ENCODE measurements at places on chromosomes 2 and 18. TPM values are rescaled to one million over a fixed set of nuclear protein-coding genes. Genes with fewer than 3 reads are reported as not detected.

DNA sequence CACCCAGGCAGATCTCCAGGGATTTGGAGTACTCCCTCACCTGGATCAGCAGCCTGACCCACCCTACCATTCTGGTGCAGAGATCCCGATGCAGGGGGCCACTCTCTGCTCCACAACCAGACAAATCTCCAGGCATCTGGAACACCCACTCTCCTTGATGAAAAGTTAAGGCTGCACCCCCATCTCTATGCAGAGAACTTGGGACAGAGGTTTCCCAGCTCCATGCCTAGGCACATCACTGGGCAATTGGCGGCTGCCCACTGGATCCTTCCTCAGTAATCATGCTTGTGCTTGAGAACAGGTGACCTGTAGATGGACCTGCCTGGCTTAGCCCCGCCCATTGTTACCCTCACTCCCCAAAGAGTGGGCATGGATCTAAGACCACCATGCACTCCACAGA is 624.9 kb downstream of the CBLN2 start:
- no peaks in the 10 kb centered on the region for H3K36me3 ChIP-seq
- no peak overlapping the region for H3K27ac ChIP-seq
- no peaks in the 10 kb centered on the region for H3K27me3 ChIP-seq

- peak; percentile 56 for DNase-seq
- peak overlapping the region; percentile 54 for H3K27ac ChIP-seq
- H3K27me3 ChIP-seq: no peaks in the 10 kb centered on the region
Measured at GRCh38 chr2:96409081-96409819, 73.7 kb downstream of the NCAPH start.

GRCh38 chr18:24677011-24677410 is 216.6 kb downstream of the HRH4 start:
- no peak for DNase-seq
- no peak overlapping the region for H3K4me3 ChIP-seq
- no peaks in the 10 kb centered on the region for H3K27me3 ChIP-seq
- no peaks in the 10 kb centered on the region for H3K4me1 ChIP-seq
- no peak overlapping the region for H3K27ac ChIP-seq
- no peaks in the 10 kb centered on the region for H3K36me3 ChIP-seq

- no peak overlapping the region for H3K27ac ChIP-seq
- no peaks in the 10 kb centered on the region for H3K36me3 ChIP-seq
- DNase-seq: no peak
Measured at GRCh38 chr18:38923540-38923939, 1357.9 kb upstream of the CELF4 start.

DNA sequence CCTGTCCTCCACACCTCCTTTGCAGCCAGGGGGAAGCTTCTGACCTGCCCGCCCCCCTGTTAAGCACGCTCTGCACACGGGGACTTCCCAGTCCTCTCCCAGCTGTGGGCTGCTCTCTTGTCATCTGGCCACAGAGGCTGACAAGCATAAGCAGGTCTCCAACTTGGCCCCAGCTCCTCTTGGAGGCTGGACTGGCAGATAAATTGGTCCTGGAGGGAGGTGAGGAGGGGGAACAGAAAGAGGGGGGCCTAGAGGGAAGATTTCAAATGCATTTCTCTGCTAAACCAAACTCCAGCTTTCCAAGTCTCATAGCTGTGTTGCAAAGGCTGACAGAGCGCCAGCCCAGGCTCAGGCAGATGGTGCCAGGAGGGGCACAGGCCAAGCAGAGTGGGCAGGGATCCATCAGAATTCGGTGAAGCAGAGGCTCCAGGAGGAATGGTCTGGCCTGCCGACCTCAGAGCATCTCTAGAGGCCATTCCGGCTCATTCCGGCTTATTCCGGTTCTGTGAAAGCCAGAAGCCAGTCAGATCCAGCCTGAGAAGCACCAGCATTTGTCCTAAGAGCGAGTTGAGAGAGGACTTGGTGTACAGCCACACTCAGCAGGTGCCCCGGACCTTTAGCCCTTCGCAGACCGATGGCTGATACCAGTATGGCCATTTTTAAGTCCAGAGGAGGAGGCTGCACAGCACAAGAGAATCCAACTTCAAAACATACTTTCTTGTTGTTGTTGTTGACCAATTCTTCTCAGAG is 508.9 kb upstream of the MYT1L start:
- H3K27ac ChIP-seq: no peak overlapping the region
- no peaks in the 10 kb centered on the region for H3K4me1 ChIP-seq
- DNase-seq: peak; percentile 18
- H3K27me3 ChIP-seq: no peaks in the 10 kb centered on the region

GRCh38 chr18:37207343-37207742 is 358.3 kb downstream of the CELF4 start:
- no peak overlapping the region for H3K4me3 ChIP-seq
- no peaks in the 10 kb centered on the region for H3K27me3 ChIP-seq
- no peaks in the 10 kb centered on the region for H3K4me1 ChIP-seq
- DNase-seq: no peak
- H3K27ac ChIP-seq: no peak overlapping the region

DNA sequence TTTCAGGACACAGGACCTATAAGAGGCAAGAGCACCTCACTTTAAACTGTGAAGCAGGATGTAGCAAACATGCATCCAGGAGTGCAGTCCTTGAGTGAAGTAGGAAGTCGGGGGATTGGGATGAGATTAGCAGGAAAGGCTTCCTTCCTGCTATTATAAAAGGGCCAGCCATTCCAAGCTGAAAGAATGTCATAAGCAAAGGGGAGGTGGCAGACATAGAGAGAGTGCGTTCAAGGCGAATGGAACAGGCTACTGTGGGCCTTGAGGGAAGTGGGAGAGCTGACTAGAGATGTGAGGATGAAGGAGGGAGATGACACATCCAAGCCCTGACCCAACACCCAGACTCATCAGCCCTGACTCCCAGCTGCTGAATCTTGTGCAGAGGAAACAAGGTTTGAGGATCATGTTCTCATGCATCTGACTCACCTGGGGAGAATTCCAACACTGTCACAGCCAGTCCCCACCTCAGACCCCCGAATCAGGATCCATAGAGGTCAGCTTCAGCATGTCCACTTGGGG is 63.9 kb downstream of the GYPC start:
- peak; percentile 55 for DNase-seq
- no peak overlapping the region for H3K4me3 ChIP-seq
- no peaks in the 10 kb centered on the region for H3K27me3 ChIP-seq
- no peaks in the 10 kb centered on the region for H3K4me1 ChIP-seq
- H3K27ac ChIP-seq: peak overlapping the region; percentile 1
- H3K36me3 ChIP-seq: no peaks in the 10 kb centered on the region

- DNase-seq: no peak
- H3K36me3 ChIP-seq: no peaks in the 10 kb centered on the region
- H3K4me1 ChIP-seq: no peaks in the 10 kb centered on the region
- H3K4me3 ChIP-seq: no peak overlapping the region
- no peak overlapping the region for H3K27ac ChIP-seq
- H3K27me3 ChIP-seq: no peaks in the 10 kb centered on the region
Measured at GRCh38 chr18:49731860-49732311, 81.4 kb downstream of the ACAA2 start.

DNA sequence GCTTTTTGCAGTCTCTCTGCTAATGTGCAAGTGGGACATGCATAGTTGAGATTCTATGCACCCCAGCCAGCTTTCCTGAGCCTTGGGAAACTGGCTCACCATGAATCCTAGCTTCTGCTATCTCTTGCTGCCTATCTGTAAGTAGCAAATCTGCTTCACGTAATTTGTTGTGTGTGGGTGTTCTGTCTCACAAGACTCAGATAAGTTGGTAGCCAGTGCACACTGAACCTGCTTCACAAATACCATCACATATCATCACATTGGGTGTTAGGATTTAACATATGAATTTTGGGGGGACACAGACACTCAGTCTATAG is 13.9 kb upstream of the VRK2 start:
- no peak overlapping the region for H3K27ac ChIP-seq
- H3K4me1 ChIP-seq: no peaks in the 10 kb centered on the region
- H3K36me3 ChIP-seq: no peaks in the 10 kb centered on the region
- no peaks in the 10 kb centered on the region for H3K27me3 ChIP-seq
- no peak overlapping the region for H3K4me3 ChIP-seq
- no peak for DNase-seq

DNA sequence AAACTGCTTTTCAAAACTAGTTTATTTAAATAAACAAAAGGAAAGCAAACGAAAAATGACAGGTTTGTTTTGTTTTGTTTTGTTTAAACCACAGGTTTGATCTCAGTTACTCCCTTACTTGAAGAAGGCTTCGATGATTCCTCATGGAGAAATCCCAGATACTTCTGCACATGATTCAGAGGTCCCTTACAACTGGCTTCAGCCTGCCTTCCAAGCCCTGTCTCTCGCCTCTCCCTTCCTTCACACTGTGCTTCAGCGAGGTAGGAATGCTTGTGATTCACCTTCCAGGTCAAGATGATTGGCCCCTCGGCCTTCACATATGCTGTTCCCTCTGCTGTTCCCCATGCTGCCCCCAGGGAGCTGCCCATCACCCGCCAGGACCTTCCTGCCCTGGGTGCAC is 104.1 kb upstream of the ITGA6 start:
- no peak overlapping the region for H3K4me3 ChIP-seq
- no peak overlapping the region for H3K27ac ChIP-seq
- H3K4me1 ChIP-seq: no peaks in the 10 kb centered on the region
- H3K27me3 ChIP-seq: no peaks in the 10 kb centered on the region

- H3K27ac ChIP-seq: no peak overlapping the region
- no peak overlapping the region for H3K4me3 ChIP-seq
- no peaks in the 10 kb centered on the region for H3K36me3 ChIP-seq
- no peaks in the 10 kb centered on the region for H3K27me3 ChIP-seq
- peaks cover 29% of the 10 kb centered on the region for H3K4me1 ChIP-seq
Measured at GRCh38 chr2:8572712-8573233, 109.1 kb upstream of the ID2 start.

GRCh38 chr2:120681696-120682288 is 53.9 kb upstream of the GLI2 start:
- no peak for DNase-seq
- H3K4me1 ChIP-seq: no peaks in the 10 kb centered on the region
- H3K4me3 ChIP-seq: no peak overlapping the region
- no peaks in the 10 kb centered on the region for H3K27me3 ChIP-seq
- no peaks in the 10 kb centered on the region for H3K36me3 ChIP-seq
- H3K27ac ChIP-seq: no peak overlapping the region

- no peak overlapping the region for H3K27ac ChIP-seq
- H3K4me3 ChIP-seq: no peak overlapping the region
- no peaks in the 10 kb centered on the region for H3K36me3 ChIP-seq
Measured at GRCh38 chr18:37398248-37398920, 167.2 kb downstream of the CELF4 start.

DNA sequence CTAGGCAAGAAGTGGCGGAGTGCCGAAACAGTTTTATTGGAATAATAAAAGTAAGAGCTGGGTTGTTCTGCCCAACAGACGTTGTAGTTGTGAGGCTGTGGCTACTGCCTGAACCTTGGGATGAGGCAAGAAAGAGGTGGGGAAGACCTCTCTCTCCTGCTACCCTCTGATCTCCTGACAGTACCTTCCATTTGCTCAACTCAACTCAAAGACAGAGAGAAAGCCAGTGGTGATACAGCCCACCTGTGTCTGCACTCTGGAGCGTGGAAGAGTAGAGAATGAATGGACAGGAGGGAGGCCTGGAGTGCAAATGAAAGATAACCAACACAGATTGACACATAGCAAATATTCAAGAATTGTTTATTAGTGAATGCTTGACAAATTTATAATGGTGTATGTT is 590.3 kb downstream of the NYAP2 start:
- no peak for DNase-seq
- no peaks in the 10 kb centered on the region for H3K36me3 ChIP-seq
- H3K4me1 ChIP-seq: no peaks in the 10 kb centered on the region
- no peaks in the 10 kb centered on the region for H3K27me3 ChIP-seq
- H3K27ac ChIP-seq: no peak overlapping the region

The CABYR gene
- total RNA-seq: 0.67 TPM

The HSPE1 gene
- 122 TPM for total RNA-seq

The CD207 gene
- total RNA-seq: not detected

The CCBE1 gene
- 0.94 TPM for total RNA-seq

The DOK6 gene
- total RNA-seq: 2.0 TPM

The MARS2 gene
- 7.1 TPM for total RNA-seq

The ASIC4 gene
- total RNA-seq: not detected

All from right atrium auricular region (tissue), 2 donors.